CD4-positive, alpha-beta T cell treated with Interleukin-4 for 1 hour (primary cell): ENCODE measurements at places on chromosomes 7 and 10.

DNA sequence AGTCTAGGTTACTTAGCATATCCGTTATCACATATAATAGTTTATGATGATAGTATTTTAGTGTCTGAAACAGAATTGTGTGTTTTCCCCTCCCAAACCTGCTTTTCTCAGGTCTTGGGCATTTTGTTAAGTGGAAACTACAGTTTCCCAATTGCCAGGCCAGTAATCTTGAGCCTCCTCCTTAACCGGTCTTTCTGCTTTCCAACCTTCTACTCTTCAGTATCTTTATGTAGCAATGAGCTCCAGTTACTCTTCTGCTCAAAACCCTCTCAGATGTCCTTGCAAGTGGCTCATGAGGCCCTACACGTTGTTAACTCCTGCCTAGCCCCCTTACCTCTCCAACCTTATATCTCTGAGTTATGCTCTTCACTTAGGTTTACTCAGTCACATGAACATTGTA lies 22.0 kb downstream of the WAC start:
- no peak for DNase-seq

GRCh38 chr7:127758845-127759244 lies 106.9 kb downstream of the SND1 start:
- DNase-seq, result no peak

DNA sequence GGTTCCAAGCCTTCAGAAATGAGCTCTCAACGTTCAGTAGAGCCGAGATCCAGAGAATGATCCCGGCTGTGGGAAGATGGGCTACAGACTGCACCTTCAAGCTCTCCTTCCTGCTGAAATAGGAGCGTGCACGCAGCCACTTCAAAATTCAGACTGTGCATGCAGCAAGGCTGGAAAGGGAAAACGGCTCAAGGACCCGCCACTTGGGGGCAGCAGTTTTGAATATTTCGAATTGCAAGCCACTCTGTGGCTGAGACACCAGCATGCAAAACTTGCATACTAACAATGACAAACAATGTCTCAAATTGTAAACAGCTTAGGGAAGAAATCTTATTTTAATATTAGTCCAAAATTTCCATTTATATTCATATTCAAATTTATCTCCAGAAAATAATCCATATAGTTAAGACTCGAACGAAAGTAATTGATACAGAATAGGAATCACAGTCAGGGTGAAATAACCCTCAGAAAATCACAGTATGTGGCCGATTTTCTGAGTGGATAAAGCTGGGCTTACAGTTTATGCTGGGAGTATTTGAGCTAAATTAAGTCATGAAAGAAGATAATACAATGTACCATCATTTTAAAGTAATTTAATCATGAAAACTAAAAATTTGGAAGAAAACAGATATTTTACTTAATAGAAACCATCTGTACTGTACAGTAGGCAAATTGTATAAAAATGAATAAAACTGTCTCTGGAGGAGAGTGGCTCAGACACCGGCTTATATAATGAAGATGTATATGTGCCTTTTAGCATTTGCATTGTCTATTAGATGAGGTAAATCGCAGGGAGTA lies 137.9 kb upstream of the MKI67 start:
- peak; percentile 32 for DNase-seq

DNA sequence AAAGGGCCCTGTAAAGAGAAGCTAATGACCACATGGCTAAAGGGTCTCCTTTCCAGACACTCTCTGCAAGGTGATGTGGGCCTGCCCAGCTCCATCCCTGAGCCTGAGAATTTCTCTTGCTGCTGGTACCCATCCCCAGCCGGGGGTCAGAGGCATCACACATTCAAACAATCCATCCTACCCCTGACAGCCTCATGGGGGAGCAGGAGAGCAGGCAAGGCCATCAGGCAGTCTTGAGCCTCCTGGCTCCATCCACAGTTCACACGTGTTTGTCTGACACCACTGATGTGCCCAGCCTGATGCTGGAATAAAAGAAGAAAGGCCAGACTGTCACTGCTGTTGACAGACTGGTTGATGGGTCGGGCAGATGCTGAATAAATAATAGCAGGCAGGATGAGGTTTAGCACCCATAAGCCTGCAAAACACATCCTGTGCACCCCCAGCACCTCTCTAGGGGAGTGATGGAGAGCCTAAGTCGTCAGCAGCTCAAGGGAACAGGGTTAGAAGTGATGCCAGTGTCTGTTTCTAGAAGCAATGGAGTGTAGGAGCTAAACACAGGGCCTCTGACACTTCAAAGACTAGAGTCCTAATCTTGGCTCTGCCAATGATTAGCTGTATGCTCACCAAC lies 43.5 kb downstream of the TLL2 start:
- DNase-seq, result peak; percentile 11

GRCh38 chr10:100340948-100341847 lies 5.8 kb upstream of the SCD start:
- no peak for DNase-seq

DNA sequence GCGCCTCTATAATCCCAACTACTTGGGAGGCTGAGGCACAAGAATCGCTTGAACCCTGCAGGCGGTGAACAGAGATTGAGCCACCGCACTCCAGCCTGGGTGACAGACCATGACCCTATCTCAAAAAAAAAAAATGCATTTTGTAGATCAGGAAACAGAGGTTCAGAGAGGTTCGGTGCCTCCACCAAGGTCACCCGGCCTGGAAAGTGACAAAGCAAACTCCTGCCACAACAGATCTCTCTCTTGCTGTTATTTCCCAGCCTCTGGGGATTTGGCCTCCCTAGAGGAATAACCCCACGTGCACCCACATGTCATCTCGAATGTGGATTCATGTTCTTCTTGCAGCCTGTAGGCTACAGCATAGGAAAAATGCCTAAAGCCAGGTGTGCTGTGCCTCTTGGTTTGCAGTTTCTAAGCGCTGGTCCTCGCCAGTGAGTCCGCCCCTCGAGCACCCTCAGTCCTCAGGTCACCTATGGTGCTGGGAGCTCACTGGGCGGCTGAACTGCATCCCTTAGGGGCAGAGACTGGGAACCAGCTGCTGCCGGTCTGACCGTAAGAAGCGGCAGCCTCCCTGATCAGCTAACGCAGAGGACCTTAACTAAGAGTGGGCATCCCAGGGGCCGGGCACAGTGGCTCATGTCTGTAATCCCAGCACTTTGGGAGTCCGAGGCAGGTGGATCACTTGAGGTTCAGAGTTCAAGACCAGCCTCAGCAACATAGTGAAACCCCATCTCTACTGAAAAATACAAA lies 51.7 kb upstream of the SH2B2 start:
- no peak for DNase-seq

GRCh38 chr10:97718659-97719142 lies 5.2 kb downstream of the MARVELD1 start:
- no peak for DNase-seq

GRCh38 chr7:107387573-107388219 lies 82.2 kb upstream of the GPR22 start:
- no peak for DNase-seq

DNA sequence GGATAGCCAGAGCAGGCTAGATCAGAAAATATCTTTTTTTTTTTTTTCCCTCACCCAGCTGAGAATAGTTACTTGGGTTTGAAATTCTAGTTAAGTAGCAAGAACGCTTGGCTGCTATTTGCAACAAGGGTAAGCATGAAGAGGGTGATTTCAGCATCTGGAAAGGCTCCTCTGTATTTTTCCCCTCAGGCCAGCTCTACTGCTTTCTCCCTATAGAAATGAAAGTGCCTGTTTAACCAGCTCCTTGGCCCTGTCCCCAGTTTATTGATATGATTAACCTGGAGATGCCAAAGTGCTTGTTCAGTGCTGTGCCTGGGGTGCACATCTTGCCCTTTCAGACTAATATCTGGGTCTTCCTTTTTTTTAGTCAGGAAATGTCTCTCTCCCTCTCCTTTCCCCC lies 37.1 kb downstream of the AP3M1 start:
- no peak for DNase-seq

- no peak for DNase-seq
These were observed 12.1 kb upstream of the NPVF start for GRCh38 chr7:25240340-25240739.

DNA sequence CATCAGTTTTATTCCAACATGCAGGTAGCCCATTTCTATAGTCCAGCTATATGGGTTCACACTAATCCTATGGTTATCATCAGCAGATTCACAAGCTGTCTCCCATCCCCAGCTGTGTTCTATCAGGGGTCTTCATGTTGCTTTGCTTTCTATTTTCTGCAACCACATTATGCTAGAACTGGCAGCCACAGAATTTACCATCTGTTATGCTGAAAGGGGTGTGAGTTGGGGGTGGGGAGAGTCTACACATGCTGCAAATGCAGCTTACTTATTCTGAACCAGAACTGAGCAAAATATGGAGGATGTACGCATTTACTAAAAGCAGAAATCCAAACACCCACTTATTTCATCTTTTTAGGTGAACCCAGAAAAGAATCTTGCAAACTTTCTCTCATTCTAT lies 32.9 kb downstream of the SHTN1 start:
- no peak for DNase-seq

DNA sequence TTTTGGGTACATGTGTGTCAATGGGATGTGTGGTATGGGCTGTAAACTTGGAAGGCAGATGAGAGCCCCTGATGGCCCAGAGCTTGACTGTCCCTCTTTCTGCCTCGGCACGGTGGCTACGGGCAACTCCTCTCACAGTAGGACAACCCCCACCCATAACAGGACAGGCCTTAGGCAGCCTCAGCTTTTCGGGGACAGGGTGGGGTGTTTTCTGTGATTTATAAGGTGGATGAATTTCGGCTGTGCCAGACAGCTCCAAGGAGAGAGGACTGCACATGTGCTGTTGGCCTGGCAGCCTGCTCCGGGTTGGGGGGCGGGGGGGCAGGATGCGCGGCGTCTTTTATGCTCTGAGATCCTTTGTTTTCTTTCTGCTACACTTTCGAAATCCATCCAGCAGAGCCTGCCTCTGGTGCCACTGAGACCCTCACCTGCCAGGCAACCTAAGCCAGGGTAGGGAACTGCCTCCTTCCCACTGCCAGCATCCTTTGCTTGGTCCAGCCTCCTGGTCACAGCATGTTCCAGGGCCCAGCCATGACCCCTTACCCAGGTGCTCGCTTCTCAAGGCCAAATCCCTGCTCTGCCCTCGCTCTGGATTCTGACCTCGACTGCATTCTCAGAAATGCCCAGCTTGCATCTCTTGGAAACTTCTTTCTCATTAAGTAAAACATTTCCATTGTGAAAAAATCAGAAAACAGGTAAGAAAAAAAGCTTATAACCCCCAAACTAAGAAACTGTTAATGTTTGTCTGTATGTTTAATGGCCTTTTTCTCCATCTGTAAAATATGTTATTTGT lies 15.4 kb upstream of the BTBD16 start:
- no peak for DNase-seq
